ENCODE measurements at places on chromosomes 3 and 15.

DNA sequence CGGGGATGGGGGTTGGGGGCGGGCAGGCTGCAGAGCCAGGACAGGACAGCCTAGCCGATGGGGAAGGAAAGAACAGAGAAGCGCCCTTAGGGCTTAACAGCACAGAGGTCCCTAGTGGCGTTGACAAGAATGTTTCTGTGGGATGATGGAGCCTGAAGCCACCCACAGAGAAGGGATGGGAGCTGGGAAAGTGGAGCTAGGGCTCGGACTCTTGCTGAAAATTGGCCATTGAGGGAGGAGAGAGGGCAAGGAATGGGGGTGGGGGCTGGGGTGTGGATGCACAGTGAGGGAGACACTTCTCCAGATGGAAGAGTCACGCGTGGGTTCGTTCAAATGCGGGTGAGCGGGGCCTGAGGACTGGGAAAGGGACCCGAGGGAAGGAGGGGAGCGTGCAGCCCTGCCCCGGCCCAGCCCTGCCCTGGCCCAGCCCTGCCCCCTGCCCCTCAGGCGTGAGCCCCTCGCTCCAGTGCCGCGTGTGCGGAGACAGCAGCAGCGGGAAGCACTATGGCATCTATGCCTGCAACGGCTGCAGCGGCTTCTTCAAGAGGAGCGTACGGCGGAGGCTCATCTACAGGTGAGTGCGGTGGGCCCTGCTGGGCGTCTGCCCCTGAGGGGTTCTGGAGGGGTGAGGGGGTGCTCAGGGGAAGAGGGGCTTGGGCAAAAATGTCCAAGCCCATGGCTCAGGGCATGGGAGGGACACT lies 832 bp downstream of the NR2E3 start:
- DNase-seq, result no peak
- no peaks in the 10 kb centered on the region for H3K36me3 ChIP-seq
- peaks cover 39% of the 10 kb centered on the region for H3K4me1 ChIP-seq

GRCh38 chr3:45608885-45609284 lies 14.3 kb downstream of the LIMD1 start:
- peaks cover 45% of the 10 kb centered on the region for H3K4me1 ChIP-seq
- H3K4me3 ChIP-seq, result no peak overlapping the region
- H3K27me3 ChIP-seq, result no peaks in the 10 kb centered on the region

DNA sequence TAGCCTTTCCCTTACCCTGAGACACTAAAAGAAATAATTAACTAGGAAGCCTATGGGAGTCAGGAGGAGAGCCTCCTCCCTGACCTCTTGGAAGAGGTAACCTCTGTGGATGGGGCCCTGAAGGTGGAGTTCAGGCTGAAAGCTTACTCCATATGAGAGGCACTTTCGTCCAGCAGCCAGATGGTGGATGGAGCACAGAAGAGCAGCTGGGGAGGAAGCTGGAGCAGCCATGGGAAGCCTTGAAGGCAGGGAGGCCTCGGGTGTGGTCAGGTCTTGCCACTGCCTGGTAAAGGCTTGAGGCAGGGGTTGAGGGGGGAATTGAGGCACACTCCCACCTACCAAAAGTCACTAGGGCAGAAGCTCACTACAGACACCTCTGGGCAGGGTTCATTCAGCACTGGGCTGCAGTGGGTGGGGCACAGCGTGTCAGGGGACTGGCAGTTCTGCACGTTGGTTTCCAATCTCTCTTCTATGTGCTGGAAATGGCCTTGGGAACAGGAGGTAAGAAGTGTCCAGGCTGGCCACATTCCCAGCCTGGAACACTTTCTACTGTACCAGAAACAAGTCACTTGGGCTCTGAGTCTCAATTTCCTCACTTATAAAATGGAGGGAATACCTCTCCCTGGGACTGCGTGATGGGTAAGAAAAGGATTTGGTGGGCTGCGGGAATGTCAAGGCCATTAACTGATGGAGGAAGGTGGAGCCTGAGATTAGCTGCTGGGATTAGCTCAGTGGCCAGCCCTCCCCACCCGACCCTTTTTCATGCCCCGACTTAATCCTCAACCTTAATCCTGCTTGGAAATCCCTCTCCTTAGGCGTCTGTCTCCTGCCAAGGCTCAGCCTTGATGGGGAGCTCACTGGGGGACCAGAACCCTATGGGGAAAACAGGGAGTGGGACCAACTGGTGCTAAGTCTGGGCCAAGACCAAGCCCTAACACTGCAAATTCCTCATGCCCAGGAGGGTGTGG lies 5.4 kb downstream of the PCBP4 start:
- H3K4me3 ChIP-seq, result no peak overlapping the region
- no peak overlapping the region for H3K27ac ChIP-seq
- no peaks in the 10 kb centered on the region for H3K27me3 ChIP-seq
- no peak for DNase-seq
- peaks cover 55% of the 10 kb centered on the region for H3K36me3 ChIP-seq
- H3K4me1 ChIP-seq, result peaks cover 24% of the 10 kb centered on the region

- no peak overlapping the region for H3K27ac ChIP-seq
- no peak for DNase-seq
- no peaks in the 10 kb centered on the region for H3K27me3 ChIP-seq
- peaks cover 49% of the 10 kb centered on the region for H3K36me3 ChIP-seq
- H3K4me1 ChIP-seq, result no peaks in the 10 kb centered on the region
Measured at GRCh38 chr3:27239951-27240350, 129.2 kb downstream of the NEK10 start.

GRCh38 chr3:175662815-175663214 lies 803.7 kb downstream of the NAALADL2 start:
- no peaks in the 10 kb centered on the region for H3K4me1 ChIP-seq
- no peak for DNase-seq
- H3K4me3 ChIP-seq, result no peak overlapping the region
- no peaks in the 10 kb centered on the region for H3K36me3 ChIP-seq
- H3K27ac ChIP-seq, result no peak overlapping the region

DNA sequence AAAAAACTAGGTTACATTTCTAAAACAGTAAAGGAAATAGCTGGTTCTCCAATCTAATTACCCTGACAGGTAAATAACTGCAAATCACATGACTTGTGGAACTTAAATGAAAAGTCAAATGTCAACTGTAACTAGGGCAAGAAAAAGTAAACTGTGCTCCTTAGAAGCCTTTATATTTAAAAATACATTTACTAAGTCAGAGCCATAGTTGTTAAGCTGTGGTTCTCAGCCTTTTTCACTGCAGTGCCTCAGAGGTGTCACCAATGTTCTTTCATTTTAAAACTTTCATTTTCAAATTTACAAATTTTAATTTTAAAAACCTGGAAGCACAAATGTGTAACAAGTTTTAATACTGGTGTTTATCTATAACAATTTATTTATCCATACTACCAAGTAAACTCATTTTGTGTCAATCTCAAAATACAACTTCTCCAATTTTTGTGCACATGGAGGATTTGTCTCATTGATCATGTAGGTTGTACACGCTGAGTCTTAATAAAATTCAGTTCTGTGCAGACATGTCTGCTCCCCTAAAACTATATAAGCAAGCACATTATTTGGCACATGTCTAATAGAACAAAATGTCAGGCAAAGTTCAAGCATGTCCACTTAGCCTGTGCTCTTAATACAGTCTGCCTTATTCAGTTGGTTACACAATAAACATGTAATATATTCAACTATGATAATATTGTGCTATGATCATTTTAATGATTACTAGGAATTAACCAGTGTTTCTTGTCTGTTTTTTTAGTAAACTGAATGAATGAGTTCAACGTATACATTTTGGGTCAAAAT lies 70.4 kb downstream of the DLG1 start:
- no peaks in the 10 kb centered on the region for H3K27me3 ChIP-seq
- peaks cover 2% of the 10 kb centered on the region for H3K36me3 ChIP-seq
- H3K4me3 ChIP-seq, result no peak overlapping the region
- H3K27ac ChIP-seq, result no peak overlapping the region
- DNase-seq, result no peak

GRCh38 chr3:60030982-60031381 lies 981.2 kb upstream of the CFAP20DC start:
- H3K27me3 ChIP-seq, result no peaks in the 10 kb centered on the region
- no peaks in the 10 kb centered on the region for H3K36me3 ChIP-seq
- no peaks in the 10 kb centered on the region for H3K4me1 ChIP-seq
- no peak overlapping the region for H3K4me3 ChIP-seq

- no peak overlapping the region for H3K27ac ChIP-seq
- H3K4me1 ChIP-seq, result no peaks in the 10 kb centered on the region
- no peaks in the 10 kb centered on the region for H3K36me3 ChIP-seq
- no peak overlapping the region for H3K4me3 ChIP-seq
Measured at GRCh38 chr3:95883801-95884200, 930.6 kb upstream of the EPHA6 start.
